CD4-positive, alpha-beta memory T cell (primary cell): ENCODE measurements at places on chromosomes 12 and 14.
A peak's percentile ranks its signal among the peaks of the same experiment; 100 is the strongest.

- DNase-seq = no peak
Observed at GRCh38 chr14:68181519-68182326, 362.1 kb downstream of the RAD51B start.

- no peak for DNase-seq
Observed at GRCh38 chr12:93108985-93109384, 179.9 kb upstream of the EEA1 start.

- DNase-seq = no peak
Observed at GRCh38 chr14:76006253-76006652, 20.7 kb downstream of the IFT43 start.

- no peak for DNase-seq
Observed at GRCh38 chr12:62705846-62706245, 229.1 kb downstream of the PPM1H start.

GRCh38 chr14:99908653-99909250 is 115.5 kb downstream of the EML1 start:
- DNase-seq = no peak

- DNase-seq = no peak
Observed at GRCh38 chr12:123142921-123143735, 7.8 kb downstream of the PITPNM2 start.

GRCh38 chr12:28824193-28824846 is 324.8 kb upstream of the FAR2 start:
- DNase-seq = no peak

GRCh38 chr14:55502746-55503284 is 62.4 kb upstream of the TBPL2 start:
- no peak for DNase-seq

GRCh38 chr12:50188241-50188781 is 21.1 kb upstream of the CERS5 start:
- no peak for DNase-seq

GRCh38 chr12:78559416-78559815 is 305.2 kb upstream of the SYT1 start:
- DNase-seq = no peak

- DNase-seq = no peak
Observed at GRCh38 chr12:100365411-100365810, 8.5 kb downstream of the SLC17A8 start.

GRCh38 chr12:47849261-47849660 is 29.6 kb upstream of the HDAC7 start:
- DNase-seq = no peak

- DNase-seq = no peak
Observed at GRCh38 chr12:120402217-120402616, 33.3 kb upstream of the MSI1 start.

DNA sequence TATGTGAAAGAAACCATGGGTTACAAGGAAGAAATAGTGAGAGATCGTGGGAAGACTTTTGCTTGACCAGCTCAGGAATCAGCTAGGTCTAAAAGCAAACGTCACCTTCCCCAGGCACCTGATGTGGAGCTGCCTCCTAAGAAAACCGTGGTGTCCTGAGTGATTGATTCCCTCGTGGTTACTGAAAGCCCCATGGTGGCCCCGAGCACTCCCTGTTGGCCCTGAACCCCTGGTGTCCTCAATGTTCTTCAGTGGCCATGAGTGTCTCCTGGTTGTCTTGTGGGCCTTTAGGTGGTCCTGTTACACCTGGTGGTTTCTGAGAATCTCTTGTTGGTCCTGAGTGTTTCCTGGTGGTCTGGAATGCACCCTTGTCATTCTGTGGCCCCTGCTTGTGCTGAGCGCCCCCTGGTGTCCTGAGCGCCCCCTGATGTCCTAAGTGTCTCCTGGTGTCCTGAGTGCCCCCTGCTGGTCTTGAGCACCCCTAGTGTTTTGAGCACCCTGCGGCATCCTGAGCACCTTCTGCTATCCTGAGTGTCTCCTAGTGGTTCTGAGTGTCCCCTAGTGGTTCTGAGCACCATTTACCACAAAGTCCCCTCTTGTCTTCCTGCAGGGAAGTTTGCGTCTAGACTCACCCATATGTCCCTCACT is 518.7 kb downstream of the TMEM121 start:
- peak; percentile 70 for DNase-seq

GRCh38 chr12:111349748-111350520 is 19.0 kb downstream of the PHETA1 start:
- DNase-seq = no peak

DNA sequence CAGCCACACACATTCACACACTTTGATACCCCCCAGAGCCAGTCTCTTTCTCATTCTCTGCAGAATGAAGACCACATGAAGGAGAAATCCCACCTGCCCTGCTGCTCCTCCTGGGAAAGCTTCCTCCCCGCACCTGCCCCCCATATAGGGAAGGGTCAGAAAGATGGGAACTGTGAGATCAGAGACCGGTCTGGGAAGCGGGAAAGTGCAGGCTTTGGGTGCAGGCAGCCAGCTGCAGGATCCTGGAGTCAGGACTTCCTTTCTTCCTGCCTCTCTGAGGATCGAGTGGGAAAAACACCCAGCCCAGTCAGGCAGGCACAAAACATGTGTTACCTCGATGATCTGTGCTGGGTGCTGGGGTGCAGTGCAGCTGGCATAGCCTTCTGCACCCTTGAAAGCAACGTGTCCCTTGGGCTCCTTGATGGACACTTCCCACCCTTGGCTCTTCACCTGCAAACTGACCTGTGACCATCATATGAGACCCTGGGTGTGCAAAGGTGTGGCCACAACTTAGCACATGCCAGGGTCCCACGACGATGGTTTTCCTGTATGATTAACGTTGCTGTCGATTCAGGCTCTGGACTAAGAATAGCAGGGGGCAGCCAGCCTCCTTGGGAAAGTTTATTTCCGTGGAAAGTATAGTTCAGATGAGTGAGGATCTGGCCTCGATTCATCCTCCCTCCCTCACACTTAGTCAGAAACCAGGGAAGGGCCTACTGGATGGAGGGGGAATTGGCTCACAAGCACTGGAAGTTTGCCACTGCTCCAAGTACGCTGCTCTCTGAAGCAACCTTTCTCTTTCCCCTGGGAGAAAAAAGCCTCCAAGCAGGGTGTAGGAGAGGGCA is 105.4 kb upstream of the MED13L start:
- no peak for DNase-seq

DNA sequence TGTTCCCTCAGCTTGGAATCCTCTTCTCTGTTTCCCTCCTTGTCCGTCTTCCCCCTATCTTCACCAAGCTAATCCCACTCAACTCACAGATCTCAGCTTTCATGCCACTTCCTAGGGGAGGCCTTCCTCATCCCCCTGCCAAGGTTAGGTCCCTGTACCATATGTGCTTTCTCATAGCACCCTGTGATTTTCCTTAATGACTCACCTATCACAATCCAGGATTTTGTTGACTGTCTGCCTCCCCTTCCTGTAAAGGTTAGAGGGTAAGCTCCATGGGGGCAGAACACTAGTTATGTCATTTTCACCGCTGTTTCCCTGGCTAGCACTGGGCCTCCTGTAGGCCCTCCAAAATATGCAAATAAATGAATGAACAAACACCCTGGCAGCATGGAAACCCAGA is 57.6 kb downstream of the CRADD start:
- DNase-seq = no peak

- DNase-seq = no peak
Observed at GRCh38 chr12:50952510-50952909, at the start of gene HIGD1C. Gene HIGD1C (plus strand): TSS chr12:50952544. CDS start chr12:50953999, 1,455 bp downstream.

DNA sequence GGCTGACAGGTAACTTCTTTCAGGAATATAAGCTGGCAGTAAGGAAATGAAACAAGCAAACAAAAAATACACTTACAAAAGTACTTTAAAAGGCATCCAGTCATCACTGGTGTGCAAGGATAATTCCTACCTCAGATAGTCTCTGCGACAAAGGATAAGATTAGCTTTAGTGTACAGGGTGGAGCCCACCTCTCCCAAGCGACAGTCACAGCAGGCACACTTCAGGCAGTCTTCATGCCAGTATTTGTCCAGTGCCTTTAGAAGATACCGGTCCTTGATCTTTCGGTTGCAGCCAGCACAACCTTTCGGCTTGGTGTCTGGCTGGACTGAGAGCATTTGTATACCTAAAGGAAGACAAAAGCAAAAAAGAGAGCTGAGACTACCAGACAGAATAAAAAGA is 5.4 kb downstream of the LMO3 start:
- DNase-seq = no peak

GRCh38 chr12:42887657-42888056 is 298.1 kb upstream of the PRICKLE1 start:
- DNase-seq = no peak

DNA sequence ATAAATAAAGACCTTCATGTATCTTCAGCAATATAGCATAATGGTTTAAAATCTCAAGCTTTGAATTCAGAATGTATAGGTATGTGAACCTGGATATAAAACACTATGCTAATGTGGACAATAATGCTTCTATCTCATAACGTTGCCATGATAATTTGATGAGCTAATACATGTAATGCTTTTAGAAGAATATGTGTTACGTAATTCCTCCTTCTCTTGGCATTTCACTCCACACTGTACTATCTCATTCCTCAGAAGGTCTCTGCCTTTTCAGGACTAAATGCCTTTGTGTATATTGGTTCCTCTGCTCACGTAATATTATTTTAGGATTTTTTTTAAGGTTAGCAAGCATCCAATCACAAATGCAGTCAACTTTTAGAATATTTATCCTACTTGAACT is 86.5 kb downstream of the FOXA1 start:
- DNase-seq = no peak

- no peak for DNase-seq
Observed at GRCh38 chr12:31973818-31974217, 14.6 kb downstream of the RESF1 start.

GRCh38 chr14:71382315-71382714 is 475.1 kb downstream of the PCNX1 start:
- DNase-seq = no peak

DNA sequence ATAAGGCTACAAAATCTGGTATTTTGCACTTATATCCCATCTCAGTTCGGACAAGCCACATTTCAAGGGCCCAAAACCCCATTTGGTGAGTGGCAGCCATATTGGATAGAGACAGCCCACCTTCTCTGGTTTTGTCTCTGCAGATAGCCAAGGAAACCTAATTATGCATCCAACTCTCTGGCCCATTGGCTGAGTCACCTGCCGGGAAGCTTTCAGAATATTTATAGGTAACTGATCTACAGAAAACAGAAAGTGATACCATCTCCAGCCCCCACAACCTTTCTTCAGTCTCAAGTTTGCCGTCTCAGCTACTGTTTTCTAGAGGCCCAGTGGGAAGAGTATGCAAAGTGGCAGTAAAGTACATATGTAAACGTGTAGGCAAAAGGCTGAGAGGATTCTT is 33.7 kb upstream of the PPP1CC start:
- DNase-seq = no peak

DNA sequence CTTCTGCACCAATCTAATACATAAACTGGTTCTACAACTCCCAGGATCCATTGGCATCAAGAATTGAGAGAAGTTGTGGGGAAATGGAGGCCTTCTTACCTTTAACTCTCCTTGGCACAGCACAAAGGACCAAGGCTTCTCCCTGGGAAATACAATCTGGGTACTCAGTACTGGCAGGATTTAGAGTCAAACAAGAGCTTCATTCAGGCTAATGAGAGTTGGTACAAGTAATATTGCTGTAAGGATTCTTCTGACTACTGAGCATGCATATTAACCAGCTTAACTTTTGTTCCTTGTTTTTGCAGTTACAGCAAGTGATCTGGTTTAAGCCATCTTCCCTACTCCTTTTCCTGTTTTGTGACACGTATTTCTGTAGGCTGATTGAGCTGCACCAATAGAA is 76.2 kb upstream of the FERMT2 start:
- DNase-seq = no peak

- DNase-seq = no peak
Observed at GRCh38 chr12:95321516-95322246, 104.1 kb downstream of the VEZT start.
